ENCODE measurements at places on chromosomes 7 and 10. TPM values are rescaled to one million over a fixed set of nuclear protein-coding genes. Genes with fewer than 3 reads are reported as not detected.

EPHA1 gene
- 0.41 TPM for total RNA-seq

- DNase-seq: no peak
Measured at GRCh38 chr7:74355091-74355490, 65.9 kb downstream of the CLIP2 start.

DNA sequence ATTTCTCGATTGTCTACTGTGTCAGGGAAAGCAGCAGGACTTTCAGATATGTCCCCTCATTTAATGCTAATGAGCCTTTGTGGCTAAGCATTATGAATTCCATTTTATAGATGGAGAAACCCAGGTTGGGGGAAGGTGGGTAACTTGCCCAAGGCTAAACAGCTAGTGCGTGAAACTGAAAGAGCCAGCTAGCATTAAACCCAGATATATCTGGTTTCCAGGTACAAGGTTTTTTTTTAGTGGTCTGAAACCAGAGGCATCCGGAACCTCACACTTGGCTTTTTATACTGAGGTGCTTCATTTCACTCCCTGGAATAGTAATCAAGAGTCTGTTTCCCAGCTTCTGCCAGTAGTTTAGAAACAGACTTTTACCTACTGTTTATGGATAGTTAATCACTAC lies 694.8 kb downstream of the PHTF2 start:
- no peak for DNase-seq

DNA sequence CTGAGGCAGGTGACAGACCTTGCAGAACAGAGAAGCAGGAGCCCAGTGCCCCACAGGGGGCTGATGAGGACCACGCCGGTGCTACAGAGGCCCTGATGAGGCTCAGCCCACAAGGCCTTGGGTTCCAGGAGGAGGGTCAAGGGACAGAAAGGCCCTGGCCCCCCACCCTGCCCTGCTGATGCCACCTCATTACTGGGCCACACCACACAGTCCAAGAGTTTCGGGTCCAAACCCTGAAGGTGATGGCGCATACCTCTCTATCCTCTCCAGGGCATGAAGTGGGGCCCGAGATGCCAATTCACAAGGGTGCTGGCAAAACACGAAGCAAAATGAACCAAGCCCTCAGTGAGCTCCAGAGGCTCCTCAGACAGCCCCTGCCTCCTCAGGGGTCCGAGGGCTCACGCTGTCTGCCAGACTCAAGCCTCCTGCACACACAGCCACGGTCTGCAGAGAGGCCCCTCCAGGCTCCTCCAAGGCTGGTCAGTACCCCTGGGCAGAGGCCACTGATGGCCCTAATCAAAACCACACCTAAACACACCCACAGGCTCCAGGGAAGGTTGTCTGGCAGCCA lies 32.3 kb downstream of the RASGEF1A start:
- DNase-seq: no peak

GRCh38 chr7:74485611-74486010 lies 31.9 kb downstream of the GTF2IRD1 start:
- no peak for DNase-seq

GRCh38 chr7:139656387-139656786 lies 121.4 kb downstream of the HIPK2 start:
- no peak for DNase-seq

GRCh38 chr10:91105269-91105668 lies 115.2 kb upstream of the PCGF5 start:
- DNase-seq: no peak

RBM28 gene
- total RNA-seq: 16.3 TPM

DNA sequence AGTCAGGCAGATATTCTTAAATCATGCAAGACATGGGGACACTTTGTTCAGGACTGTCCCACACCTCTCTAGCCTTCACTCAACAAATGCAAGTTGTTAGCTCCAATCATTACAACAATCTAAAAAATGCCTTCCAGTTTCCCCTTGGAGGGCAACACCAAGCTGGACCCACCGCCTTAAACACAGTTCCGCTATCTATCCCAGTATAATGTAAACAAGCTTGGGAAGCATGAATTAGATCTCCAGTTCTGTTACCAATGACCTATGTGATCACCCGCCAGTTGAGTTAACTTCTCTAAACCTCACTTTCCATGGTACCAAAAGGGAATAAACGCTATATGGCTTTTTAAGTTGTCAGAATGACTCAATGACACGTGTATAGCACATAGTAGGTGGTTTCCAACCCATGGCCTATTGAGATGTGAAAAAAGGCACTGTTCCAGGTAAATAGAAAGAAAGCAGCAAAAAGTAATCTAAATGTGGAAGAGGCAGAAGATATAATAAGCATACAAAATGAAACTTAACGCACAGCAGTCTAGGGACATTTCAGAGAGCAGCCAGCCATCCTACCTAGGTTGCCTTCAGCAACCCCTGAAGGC lies 2.4 kb upstream of the REEP3 start:
- no peak for DNase-seq

- no peak for DNase-seq
Measured at GRCh38 chr10:99973190-99973589, 36.6 kb downstream of the DNMBP start.

ASB10 gene
- total RNA-seq: not detected

CHAT gene
- not detected for total RNA-seq

DNA sequence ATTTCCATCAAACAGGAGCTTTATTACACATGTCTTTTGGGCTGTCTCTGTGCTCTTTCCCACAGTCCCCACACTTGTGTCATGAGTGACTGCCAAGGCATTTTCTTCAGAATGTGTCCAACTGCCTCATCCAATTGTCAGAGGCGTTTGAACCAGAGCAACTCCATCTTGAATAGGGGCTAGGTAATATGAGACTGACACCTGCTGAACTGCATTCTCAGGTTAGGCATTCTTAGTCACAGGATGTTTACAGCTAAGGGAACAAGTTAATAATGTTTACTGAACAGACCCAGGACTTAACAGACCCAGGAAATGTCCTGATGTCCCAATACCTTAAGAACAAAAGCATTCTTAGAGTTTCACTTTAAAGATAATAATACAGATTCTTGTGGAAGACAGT lies 595.5 kb downstream of the REEP3 start:
- no peak for DNase-seq

DNA sequence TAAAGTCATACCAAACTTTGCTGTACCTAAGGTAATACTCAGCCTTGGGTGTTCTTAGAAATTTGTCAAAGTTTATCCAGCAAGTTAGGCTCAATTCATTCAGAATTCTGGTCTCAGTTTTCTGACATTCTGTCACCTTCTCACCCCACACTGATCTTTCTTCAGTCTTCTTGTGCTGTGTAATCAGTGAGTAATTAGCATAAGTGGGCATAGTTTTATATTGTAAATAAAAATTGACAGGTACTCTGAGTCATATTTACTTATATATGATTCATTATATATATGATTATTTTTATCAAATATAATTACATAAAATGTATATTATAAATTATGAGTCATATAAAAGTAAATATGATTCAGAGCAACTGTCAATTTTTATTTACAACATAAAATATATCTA lies 170.9 kb upstream of the MAGI2 start:
- no peak for DNase-seq

DNA sequence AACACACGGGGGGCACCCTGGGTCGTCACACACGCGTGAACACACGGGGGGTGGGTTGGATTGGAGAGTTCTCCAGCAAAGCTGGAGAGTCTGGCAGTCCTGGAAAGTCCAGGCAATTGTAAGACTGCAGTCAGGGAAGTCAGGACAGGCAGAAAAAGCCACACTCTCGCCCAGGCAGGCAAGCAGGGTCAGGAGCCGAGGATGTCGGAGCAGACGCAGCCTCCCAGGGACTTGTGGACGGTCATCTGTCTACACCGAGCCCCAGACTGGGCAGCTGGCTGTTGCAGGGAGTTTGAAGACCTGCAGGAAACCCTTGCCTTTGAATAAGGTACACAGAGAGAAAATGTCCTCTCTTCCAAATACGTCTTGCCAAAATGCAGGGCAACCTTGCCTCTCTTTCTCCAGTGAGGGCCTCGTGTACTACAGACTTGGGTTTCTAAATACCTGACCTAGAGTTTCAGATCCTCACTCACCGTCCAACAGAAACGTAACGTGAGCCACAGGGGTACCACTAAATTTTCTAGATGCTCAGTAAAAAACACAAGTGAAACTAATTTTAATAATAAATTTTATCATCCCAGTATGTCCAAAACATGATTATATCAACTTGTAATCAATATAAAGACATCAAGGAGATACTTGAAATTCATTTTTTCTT lies 176.7 kb downstream of the ADARB2 start:
- no peak for DNase-seq

DNA sequence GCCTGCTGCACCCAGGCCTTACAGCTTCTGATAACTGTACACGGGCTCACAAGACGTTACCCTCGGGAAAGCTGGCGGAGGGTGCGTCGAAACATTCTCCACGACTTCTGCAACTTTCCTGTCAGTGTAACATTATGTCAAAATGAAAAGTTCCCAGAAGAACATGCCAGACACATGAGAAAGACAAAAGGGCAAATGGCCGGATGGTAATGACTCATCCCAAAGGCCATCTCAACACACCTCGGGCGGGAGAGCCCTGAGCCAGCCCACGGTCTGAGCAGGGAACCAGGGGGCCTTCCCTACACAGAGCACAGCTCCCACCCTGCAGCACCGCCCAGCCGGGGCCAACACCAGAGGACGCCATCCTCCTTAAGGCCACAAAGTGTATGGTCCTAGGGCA lies 118.7 kb downstream of the MAD1L1 start:
- no peak for DNase-seq

- DNase-seq: no peak
Measured at GRCh38 chr10:113471241-113471996, 81.4 kb upstream of the HABP2 start.

FBXO24 gene
- total RNA-seq: 0.41 TPM

DNA sequence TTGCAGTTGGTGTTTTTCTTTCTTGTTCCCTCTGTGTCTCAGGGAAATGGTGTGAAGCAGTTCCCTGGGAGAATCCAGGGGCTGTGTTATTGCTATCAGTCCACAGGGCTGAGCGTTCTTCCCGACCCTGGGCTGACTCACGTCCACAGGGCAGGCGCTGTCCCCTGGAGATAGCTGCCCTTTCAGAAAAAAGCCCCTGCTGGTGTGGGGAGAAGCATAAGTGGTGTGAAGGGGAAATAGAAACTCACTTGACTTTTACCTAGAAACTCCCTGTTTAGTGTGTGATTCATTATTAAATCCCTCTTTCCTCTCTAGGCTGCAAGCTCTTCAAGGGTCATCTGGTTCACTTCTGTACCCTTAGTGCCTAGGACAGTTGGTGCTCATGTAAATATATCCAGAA lies 63.3 kb upstream of the SMNDC1 start:
- DNase-seq: no peak

DNA sequence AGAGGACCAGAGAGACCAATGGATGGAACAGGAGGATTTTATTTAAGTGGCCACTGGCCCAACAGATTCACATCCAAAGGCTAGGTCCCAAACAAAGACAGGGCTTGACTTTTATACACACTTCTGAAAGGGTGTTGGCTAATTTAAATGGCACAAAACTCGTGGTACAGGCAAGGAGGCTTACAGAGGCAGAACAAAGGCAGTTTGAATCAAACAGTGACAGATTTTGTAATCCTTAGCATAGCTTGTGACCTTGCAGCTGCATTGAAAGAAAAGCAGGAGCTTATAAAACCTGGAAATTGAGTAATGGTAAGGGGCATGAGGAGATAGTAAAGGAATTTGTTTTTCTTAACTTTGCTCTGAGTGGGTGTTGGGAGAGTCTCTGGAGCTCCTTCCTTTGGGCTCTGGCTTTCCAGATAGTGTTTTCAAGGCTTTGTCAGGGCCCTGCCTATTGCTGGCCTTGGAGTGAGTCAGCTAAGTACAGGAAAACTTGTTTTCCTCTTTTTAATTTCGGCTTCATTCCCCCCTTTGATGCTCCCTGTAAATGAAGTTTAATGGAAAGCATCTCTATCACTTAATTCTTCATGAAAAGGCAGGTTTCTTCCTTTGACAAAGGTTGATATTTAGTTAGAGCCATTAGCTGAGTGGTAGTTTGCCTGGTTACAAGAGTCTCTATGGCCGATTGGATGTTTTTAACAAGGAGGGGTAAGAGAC lies 96.9 kb downstream of the TRIM24 start:
- DNase-seq: no peak

GRCh38 chr10:16901106-16901505 lies 83.9 kb upstream of the RSU1 start:
- DNase-seq: no peak

DNA sequence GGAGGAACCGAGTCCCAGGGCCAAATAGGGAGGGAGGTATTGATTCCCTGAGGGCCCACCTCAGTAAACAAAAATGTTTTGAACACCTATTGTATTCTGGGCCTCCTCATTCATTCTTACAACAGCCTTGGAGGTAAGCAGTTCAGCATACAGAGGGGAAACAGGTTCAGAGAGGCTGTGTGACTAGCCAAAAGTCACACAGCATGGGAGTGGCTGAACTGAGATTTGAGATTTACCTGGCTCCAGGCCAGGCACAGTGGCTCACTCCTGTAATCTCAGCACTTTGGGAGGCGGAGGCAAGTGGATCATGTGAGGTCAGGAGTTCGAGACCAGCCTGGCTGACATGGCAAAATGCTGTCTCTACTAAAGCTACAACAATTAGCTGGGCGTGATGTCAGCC lies 107.2 kb downstream of the TMEM130 start:
- DNase-seq: no peak

GRCh38 chr7:122014697-122015096 lies 129.4 kb downstream of the AASS start:
- DNase-seq: no peak

DNA sequence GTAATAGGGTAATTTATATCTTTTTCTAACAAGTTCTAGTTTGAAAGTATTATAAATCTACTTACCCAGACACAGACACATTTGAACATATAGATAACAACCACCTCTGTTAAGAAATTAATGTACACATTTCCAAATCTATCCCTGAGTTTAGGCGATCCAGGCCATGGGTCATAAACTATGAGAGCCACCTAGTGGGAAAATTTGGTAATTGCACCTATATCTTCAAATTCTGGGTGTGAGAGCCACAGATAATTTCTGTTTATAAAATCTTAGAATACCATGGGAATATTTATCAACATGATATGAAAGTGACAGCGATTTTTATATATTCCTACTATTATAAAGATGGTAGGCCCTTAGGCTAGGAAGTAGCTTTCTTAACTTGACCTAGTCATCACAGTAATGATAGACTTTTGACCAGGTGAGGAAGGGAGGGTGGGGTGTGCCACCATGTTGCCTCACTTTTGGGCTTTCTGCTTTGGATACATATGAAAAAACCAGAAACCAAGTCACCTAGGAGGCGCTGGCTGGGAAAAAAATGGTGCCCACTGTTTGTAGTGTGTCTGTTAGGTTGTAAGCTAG lies 8.0 kb upstream of the EPHA1 start:
- peak; percentile 60 for DNase-seq

DNA sequence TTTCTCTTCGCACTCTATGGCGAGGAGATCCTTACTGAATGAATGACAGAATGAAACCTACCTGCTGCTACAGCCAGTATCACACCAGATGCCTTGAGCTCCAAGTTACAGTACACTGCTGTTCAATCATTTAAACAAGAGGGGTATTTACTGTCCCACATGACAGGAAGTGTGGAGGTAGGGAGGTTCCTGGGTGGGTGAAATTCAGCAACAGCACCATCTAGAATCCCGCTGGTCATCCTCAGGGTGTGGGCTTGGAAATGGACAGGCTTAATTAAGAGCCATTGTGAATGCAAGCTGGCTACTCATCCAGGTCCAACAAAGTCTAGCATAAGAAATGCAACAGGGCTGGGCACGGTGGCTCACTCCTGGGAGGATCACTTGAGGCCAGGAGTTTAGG lies 14.7 kb downstream of the CYTH3 start:
- DNase-seq: no peak

GOT1 gene
- total RNA-seq: 22.4 TPM

- no peak for DNase-seq
Measured at GRCh38 chr7:152702-153391, 39.5 kb upstream of the FAM20C start.
